ENCODE measurements at places on chromosomes 1 and 21. TPM values are rescaled to one million over a fixed set of nuclear protein-coding genes. Genes with fewer than 3 reads are reported as not detected.
A peak's percentile ranks its signal among the peaks of the same experiment; 100 is the strongest.

DNA sequence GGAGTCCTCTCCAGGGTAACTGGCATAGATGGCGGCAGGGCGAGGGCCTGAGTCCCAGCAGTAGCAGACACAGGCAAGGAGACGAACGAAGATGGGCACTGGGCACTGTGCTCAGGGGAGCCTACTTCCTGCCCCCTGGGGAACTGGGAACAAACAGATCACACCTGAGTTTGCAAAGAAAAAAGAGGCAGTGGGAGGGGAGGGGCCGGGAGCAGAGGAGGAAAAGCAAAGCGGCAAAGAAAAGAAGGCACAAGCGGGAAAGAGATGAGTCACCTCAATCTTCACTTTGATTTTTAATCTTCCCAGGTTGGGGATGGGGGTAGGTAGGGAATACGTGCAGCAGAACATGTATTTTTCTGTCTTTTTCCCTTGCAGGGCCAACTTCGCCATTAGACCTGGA is 44.0 kb downstream of the ZSCAN20 start:
- DNase-seq: no peak

DNA sequence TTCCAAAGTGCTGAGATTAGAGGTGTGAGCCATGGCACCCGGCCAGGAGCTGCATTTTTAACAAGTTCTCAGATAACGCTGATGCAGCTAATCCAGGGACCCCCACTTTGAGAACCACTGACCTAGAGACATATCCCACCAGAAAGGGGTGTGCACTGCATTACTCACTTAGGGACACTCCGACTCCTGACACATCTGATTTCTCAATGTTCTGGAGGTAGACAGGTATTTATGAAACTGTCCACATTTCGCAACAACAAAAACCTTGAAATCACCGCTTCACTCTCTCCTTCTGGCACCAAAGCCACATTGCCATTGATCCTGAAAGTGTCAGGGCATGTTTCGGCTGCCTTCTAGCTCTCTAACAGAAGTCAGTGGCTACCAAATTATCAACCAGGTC is 23.2 kb upstream of the CAMTA1 start:
- DNase-seq: no peak

GRCh38 chr1:244904119-244904518 is 39.8 kb upstream of the HNRNPU start:
- no peak for DNase-seq

- no peak for DNase-seq
Measured at GRCh38 chr1:160709715-160710114, 1.9 kb downstream of the CD48 start.

DNA sequence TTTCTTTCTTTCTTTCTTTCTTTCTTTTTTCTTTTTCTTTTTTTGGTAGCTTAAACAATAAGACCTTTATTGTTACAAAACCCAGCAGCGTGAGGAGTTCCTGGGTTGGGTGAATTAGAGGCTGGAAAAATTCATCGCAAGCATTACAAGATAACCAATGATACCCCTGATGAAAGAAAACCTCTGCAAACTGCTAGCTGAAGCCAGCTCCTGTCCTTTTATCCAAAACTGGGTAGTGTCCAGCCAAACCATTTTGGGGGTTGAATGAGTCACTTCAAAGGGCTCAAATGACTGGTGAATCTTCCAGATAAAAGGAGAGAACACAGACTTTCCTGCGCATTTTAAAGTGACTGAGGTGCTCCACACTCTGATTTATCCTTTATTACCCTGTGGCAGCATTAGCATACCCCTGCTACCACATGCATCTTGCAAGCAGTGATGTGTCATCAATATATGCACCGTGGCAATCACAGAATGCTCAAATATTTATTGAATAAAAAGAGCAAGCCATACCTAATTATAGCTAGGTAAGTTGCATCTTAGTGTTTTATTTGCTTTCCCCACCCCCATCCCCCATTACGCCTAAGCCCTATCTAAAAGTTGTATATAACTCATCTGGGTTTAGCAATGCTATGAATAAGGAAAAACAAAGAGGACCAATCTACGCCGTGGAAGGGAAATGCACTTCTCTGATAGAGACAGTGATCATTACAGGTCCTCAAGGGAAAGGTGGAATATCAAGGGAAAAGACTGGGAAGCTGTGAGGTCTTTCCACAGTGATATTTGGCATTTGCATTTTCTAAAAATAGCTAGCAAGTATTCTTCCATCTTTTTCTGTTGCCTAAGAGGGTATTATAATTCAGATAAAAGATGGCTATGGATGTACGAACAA is 32.4 kb upstream of the CEP350 start:
- DNase-seq: no peak

GRCh38 chr1:59917026-59917784 is 9.4 kb downstream of the CYP2J2 start:
- no peak for DNase-seq

DNA sequence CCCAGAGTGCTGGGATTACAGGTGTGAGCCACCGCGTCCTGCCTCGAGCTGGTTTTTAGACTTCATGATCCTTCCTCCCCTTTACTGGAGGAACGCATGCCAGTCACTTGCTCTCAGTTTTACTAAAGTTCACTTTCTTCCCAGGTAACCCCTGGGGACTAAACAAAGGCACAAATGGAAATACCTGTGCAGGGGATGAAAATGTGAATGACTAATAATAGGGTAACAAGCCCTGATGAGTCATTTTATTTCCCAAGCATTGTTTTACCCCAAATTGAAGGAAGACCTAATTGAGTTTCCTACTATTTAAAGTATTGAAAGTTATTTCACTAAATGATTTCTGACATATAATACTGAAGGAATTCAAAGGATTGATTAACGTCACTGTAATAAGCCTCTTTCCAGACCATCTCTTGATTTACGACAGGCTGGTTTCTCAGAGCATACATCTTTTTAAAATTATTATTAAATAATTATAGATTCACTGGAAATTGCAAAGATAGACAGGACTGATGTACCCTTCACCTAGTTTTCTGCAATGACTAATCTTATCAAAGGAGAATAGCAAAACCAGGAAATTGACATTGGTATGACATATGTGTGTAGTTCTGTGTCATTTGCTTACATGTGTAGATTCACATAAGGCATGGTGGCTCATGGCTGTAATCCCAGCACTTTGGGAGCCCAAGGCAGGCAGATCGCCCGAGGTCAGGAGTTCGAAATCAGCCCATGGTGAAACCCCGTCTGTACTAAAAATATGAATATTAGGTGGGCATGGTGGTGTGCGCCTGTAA is 53.2 kb upstream of the SOD1 start:
- no peak for DNase-seq

DNA sequence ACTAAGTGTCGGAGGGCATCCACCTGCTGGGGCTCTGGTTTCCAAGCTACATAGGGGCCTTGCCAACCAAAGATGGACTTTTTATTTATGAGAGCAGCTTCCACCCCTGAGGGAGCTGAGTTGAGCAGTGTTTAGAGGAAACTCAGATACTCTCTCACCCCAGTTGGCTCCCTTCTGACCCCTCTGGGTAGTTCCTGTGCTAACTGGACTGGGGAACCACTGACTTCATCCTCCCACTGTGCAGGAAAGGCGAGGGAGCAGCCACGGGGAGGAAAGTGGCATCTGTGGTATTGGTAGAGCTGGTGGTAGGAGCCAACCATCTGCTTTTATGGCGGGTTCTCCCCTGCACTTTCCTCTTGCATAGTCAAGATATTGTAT is 70.4 kb downstream of the MPZL1 start:
- no peak for DNase-seq

- no peak for DNase-seq
Measured at GRCh38 chr1:231359113-231359512, 21.0 kb downstream of the SPRTN start.

GRCh38 chr1:157230500-157230899 is 92.3 kb upstream of the ETV3 start:
- no peak for DNase-seq

DNA sequence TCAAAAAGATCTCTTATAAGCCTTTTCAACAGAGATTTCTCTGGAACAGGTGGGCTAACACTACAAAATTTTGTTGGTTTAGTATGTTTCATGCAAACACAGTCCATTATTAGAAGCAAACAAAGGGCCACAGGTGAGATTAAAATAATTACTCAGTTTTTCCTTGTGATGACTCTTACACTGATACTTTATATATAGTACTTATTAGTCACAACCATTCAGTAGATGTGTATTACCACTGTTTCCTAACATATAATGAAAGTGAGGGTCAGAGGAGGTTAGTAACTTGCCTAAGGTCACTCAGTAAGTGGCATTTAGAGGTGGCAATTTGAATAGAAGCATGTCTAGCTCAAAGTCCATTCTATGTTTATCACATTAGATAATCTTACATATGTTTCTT is 44.2 kb downstream of the CYYR1 start:
- no peak for DNase-seq

GRCh38 chr1:109635862-109636200 is 16.2 kb downstream of the AMPD2 start:
- no peak for DNase-seq

- DNase-seq: no peak
Measured at GRCh38 chr1:26096471-26096870, 15.2 kb upstream of the PDIK1L start.

- DNase-seq: peak; percentile 91
Measured at GRCh38 chr1:108830119-108831008, 26.5 kb downstream of the AKNAD1 start.

Gene GIPC2
- 2.3 TPM for total RNA-seq

Gene ITPKB
- total RNA-seq: 30.1 TPM

Gene CLEC20A
- total RNA-seq: not detected

Gene TMEM51
- total RNA-seq: 3.6 TPM

Gene ASTN1
- total RNA-seq: 2.4 TPM

Gene CDA
- 2.1 TPM for total RNA-seq

Gene GSTM1
- total RNA-seq: not detected

Gene OLFM3
- total RNA-seq: 0.10 TPM

Gene LCE1D
- 1.4 TPM for total RNA-seq
